ENCODE measurements at places on chromosomes 6 and 20.

- no peak for DNase-seq
These were observed 3.1 kb downstream of the GMDS start for GRCh38 chr6:2242311-2242710.

- DNase-seq, result no peak
These were observed 334.1 kb downstream of the TAF4 start for GRCh38 chr20:61731363-61732181.

DNA sequence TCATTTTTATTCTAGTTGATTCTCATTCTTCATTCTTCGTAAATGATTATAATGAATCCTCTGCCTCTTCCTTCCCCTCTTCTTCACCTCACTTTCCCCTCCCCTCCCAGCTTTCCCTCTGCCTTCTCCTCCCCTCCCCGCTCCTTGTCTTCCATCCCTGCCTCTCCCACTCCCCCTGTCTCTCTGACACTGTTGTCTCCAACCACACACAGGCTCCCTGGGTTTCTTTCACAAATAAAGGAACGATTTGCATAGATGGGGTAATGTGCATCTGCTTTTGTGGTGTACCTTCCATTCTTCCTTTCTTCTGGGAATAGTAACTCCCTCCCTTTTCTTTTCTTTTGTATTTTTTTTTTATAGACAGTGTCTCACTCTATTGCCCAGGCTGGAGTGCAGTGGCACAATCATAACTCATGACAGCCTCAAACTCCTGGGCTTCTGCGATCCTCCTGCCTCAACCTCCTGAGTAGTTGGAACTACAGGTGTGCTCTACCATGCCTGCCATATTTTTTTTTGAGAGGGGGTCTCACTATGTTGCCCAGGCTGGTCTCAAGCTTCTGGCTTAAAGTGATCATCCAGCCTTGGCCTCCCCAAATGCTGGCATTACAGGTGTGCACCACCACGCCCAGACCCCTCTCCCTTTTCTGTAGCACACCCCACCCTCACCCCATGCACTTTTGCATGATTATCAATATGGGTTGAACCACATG lies 318.6 kb downstream of the PRKN start:
- no peak for DNase-seq

- DNase-seq, result no peak
These were observed 14.6 kb downstream of the TLDC2 start for GRCh38 chr20:36890586-36890985.

- DNase-seq, result no peak
These were observed 60.0 kb downstream of the DNAH8 start for GRCh38 chr6:38774929-38775707.

DNA sequence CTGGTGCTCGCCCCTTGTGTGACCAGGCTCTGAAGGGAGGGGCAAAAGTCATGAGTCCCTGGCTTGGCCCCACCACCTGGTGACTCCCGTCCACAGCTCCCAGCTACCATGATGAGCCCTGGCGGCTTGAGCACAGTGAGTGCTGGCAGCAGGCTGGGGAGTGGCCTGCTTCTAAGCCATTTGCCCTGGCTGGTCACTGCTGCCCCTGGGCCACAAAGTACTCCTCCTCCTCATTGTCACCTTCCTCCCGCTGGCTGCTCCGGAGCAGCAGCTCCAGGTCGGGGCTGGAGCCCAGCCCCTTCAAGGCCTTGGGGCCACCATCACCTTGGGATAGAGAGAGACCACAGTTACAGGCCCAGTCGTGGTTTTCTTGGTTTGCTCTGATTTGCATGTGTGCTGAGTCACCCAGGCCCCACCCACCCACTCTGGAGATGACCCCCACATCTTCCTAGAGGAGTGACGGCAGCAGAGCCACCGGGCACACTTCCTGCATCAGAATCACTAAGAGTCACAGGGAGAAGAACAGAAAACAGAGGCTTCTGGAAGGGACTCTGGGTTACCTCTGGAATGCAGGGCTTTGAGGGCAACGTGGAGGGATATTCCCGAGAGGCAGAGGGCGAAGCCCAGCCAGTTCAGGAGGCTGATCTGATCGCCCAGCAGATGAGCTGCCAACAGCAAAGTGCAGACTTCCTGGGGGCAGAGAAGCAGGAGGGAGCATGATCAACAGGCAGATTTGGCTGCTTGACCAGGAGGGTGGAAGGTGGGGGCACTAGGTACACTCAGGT lies 42.1 kb upstream of the CDH22 start:
- no peak for DNase-seq

- DNase-seq, result peak; percentile 45
These were observed 90.3 kb downstream of the ASXL1 start for GRCh38 chr20:32448306-32449056.

DNA sequence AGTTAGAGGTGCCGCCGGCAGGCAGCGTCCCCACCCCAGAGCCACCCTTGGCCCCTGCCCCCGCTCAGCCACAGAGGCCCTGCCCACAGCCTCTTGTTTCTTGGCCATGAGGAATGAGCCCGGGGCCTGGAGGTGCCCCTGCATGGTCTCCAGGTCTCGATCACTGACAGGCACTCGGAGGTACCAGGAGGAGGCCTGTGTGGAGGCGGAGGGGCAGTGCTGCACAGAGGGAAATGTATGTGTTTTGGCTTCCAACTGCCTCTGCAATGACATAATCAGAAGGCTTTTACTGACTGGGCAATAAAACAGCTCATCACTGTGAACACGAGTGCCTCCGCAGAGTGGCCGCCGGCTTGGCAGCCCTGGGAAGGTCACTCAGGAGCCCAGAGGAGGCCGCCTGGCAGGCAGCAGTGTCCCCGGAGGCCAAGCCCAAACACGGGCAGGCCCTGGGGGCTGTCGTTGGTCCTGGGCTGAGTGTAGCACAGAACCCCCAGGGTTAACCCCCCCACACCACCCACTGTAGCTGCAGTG lies 61.1 kb upstream of the GATA5 start:
- peak; percentile 80 for DNase-seq

GRCh38 chr6:153625089-153625488 lies 414.0 kb upstream of the OPRM1 start:
- no peak for DNase-seq

- no peak for DNase-seq
These were observed 235.8 kb downstream of the PHACTR1 start for GRCh38 chr6:12952318-12952717.

- DNase-seq, result no peak
These were observed 18.2 kb downstream of the FERMT1 start for GRCh38 chr20:6104493-6105188.

GRCh38 chr20:1144401-1145172 lies 26.2 kb downstream of the PSMF1 start:
- DNase-seq, result no peak
